Cardiac atrium fibroblast (primary cell): ENCODE measurements at places on chromosomes 2 and 18. TPM values are rescaled to one million over a fixed set of nuclear protein-coding genes. Genes with fewer than 3 reads are reported as not detected.

RFTN2 gene
- 0.72 and 5.0 TPM in 2 replicates for total RNA-seq

SLC9A4 gene
- total RNA-seq: not detected in 2 replicates

WNT10A gene
- total RNA-seq: not detected in 2 replicates

LRRC30 gene
- not detected in 2 replicates for total RNA-seq

COA5 gene
- total RNA-seq: 12.8 and 13.9 TPM in 2 replicates

RNF144A gene
- 1.9 and 5.4 TPM in 2 replicates for total RNA-seq

POTEI gene
- not detected in 2 replicates for total RNA-seq

TEX44 gene
- total RNA-seq: not detected in 2 replicates

ABCG8 gene
- not detected in 2 replicates for total RNA-seq

ANKRD44 gene
- total RNA-seq: 5.2 and 7.6 TPM in 2 replicates

MERTK gene
- total RNA-seq: 1.1 and 1.6 TPM in 2 replicates

CHPF gene
- 192 and 214 TPM in 2 replicates for total RNA-seq

FAP gene
- total RNA-seq: 5.1 and 12.8 TPM in 2 replicates

ABCA12 gene
- total RNA-seq: not detected in 2 replicates

MC5R gene
- total RNA-seq: not detected in 2 replicates

ABCG5 gene
- total RNA-seq: not detected in 2 replicates

CD8B2 gene
- total RNA-seq: not detected in 2 replicates

PLGLB1 gene
- total RNA-seq: 1.1 TPM in 1 of 2 replicates, not detected in the other

AFF3 gene
- 0.32 TPM in 1 of 2 replicates, not detected in the other for total RNA-seq

RND3 gene
- total RNA-seq: 53.6 and 74.5 TPM in 2 replicates

REG1A gene
- total RNA-seq: not detected in 2 replicates

BCL2L11 gene
- 0.97 and 3.4 TPM in 2 replicates for total RNA-seq

GPR45 gene
- total RNA-seq: not detected in 2 replicates

PRSS56 gene
- not detected in 2 replicates for total RNA-seq

HMSD gene
- total RNA-seq: not detected in 2 replicates

SPTBN1 gene
- 294 and 320 TPM in 2 replicates for total RNA-seq

HIBCH gene
- 7.9 and 20.8 TPM in 2 replicates for total RNA-seq

RSAD2 gene
- total RNA-seq: not detected in 2 replicates

NDC80 gene
- 5.2 and 9.1 TPM in 2 replicates for total RNA-seq

LYG2 gene
- not detected in 2 replicates for total RNA-seq

DNAJC27 gene
- 2.0 and 5.0 TPM in 2 replicates for total RNA-seq
